ENCODE measurements at places on chromosomes 7 and 10.

GRCh38 chr7:119969054-119969453 lies 303.9 kb upstream of the KCND2 start:
- no peak for DNase-seq

GRCh38 chr7:66629222-66630062 lies 761 bp downstream of the KCTD7 start:
- no peak for DNase-seq

DNA sequence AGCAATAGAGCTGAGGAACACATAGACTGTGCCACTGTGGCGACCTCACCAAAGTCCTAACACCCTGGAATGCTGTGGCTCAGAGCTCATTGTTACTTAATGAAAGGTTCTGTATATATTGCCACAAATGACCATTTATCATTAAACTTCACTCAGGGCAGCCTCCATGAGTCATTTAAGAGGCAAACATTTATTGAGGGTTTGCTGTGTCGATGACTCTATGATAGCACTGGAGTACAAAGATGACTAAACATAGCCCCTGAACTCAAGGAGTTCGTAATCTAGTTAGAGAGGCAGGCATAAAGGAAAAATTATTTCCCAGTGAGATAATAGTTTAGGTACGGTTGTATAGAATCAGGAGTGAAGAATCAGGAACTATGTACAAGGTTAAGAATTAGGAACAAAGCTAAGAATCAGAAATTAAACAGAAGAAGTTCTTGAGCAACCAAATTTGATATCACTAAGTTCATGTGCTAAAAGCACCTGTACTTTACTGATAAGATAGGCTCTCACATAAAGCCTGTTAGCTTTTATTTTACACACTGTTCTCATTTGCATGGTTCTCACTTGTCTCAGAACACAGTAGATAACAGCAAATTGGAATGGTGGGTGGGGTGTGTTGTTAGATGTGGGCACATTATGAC lies 7.9 kb downstream of the ENTPD7 start:
- no peak for DNase-seq

DNA sequence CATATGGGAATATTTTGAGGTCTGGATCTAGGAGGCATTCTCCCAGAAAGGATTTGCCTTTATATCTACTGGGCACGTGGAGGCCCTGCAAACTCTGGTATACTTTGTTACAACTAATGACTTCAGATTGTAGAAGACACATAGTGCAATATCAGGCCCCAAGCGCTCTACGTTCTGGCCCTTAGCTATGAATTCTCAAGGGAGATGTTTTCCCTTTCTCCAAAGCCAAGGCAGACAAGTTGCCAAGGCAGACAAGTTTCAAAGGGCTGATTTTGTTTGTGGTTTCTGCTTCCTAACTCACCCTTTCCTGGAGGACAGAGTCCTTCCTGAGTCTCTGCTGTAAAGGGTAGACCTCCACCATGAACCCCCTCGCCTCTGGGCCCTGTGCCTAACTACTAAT lies 99.4 kb upstream of the CTTNBP2 start:
- no peak for DNase-seq

- no peak for DNase-seq
Measured at GRCh38 chr10:76393875-76394706, 962.7 kb downstream of the LRMDA start.

DNA sequence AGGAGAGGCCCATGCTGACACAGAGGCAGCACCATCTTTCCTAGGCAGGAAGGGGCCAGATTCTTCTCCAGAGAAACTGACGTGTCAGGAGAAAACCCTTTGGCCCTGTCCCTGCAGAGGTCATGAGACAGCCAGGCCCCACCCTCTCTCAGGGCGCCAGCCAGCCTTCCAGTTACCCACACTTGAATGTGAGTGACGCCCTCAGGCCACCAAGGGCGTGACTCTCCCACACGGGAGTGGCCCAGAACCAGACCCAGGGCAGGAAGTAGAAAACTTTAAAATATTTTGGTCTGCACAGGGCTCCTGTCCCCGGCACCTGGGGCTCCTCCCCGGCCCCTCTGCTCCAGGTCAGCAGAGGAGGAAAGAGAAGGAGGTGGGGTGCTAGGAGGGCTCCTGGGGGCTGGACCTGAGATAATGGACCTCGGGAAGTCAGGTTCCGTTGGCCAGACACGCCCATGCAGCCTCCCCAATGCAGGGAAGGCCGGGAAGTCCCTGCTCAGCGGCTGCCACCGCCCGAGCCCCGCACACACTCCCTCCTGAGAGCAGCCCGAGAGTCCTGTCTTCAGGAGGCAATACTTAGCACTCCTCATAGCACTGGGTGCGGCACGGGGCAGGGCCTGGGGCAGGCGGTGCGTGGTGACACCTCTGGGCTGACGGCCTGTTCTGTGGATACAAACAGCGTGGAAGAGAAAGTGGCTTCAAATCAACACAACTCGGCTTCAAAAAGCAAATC lies 67.0 kb upstream of the CFAP46 start:
- no peak for DNase-seq

- no peak for DNase-seq
Measured at GRCh38 chr10:68074031-68074774, 880 bp downstream of the HERC4 start.

DNA sequence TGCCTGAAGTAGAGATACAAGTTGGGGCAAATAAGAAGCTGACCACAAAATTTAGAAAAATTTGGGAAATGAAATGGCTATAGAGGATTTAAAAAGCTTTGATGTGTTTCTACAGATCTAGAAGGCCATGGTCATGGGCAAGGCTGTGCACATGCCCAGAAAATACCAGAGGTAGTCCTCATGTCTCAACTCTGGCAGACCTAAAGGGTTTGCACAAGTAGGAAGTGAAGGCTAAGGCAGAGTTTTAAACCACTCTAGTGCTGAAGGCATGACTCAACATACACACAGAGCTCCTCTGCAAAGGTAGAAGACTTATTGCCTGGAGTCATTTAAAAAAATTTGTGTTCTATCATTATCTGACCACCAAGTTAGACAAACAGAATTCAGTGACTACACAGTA lies 364.6 kb downstream of the CCSER2 start:
- DNase-seq, result no peak

GRCh38 chr10:36269222-36269621 lies 627.1 kb upstream of the FZD8 start:
- no peak for DNase-seq

DNA sequence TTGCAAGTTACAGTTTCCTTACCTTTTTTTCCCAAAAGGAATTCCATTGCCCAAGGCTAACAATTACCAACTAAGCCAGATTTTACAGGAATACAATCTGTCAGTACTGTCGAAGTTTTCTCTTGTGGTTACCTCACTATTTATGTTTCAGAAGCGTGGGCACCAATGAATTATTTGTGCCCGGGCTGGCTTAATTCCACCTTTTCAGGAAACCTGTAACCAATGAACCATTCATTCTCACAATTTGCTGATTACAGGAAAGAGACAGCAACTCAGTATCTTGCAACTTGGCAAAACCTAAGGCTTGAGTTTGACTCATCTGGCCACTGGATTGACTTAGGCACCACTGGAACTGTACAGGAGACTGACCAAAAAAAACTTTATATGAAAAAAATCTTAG lies 485.6 kb downstream of the INHBA start:
- no peak for DNase-seq

DNA sequence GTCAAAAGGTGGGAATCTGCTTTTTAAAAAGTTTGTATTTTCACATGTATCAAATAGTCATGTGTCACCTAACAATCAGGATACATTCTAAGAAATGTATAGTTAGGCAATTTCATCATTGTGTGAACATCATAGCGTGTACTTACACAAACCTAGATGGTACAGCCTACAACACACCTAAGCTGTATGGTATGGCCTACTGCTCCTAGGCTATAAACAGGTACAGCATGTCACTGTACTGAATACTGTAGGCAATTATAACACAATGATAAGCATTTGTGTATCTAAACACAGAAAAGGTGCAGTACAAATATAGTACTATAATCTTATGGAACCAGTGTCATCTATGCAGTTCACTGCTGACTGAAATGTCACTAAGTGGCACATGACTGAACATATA lies 17.8 kb downstream of the COA1 start:
- no peak for DNase-seq

DNA sequence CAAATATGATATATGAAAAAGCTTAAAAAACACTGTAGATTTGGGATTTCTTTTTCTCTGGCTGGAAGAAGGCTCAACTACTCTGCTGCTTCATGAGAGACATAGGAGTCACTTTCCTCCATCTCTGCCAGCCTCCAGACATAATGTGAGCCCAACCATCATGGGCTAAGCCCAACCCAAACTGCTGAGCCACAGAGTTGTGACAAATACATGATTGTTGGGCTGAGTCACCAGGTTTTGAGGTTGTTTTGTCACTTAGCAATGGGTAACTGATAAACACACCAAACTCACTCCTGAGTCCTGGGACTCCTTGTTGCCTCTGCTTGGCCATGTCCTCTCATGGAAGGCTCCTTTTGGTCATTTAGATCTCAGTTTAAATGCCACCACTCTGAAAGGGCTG lies 381.8 kb upstream of the FZD8 start:
- no peak for DNase-seq

All from stimulated activated CD8-positive, alpha-beta memory T cell treated with anti-CD3 and anti-CD28 coated beads, Interleukin-2, amount 100 ng/mL, for 48 hours (primary cell).